ENCODE measurements at places on chromosomes 11 and 22.

DNA sequence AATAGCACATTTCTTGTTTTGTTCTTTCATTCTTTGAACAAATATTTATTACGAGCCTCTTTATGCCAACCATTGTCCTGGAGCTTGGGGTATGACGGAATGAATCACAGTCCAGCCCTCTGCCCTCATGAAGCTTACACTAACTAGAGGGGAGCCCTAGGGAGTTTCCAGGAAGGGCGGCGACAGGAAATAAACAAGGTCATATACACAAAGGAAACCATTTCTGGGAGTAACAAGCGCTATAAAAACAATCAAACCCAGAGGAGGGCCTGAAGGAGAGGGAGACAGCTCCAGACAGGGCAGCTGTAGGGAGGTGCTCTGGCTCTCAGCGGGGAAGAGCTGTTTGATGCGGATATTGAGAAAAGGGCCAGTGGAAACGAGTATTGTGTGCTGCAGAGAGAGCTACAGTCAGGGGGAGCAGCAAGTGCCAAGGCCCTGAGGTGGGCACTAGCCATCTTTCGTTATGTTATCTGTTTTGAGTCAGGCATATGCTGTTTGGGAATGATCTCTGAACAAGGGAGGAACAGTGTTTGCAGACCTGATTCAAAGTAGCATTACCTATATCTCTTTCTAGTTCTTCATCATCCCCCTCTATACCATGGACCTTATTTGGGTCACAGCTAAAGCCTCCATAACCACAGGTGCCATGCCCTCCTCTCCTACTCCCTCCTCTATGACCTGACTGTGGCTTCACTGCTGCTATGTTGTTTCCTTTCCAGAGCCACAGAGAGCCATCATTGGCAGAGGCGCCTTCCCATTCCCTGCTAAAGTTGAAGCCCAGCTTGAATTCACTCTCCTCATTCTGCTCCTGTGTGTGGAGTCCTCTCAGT lies 15.3 kb upstream of the ZBTB16 start:
- DNase-seq = no peak

DNA sequence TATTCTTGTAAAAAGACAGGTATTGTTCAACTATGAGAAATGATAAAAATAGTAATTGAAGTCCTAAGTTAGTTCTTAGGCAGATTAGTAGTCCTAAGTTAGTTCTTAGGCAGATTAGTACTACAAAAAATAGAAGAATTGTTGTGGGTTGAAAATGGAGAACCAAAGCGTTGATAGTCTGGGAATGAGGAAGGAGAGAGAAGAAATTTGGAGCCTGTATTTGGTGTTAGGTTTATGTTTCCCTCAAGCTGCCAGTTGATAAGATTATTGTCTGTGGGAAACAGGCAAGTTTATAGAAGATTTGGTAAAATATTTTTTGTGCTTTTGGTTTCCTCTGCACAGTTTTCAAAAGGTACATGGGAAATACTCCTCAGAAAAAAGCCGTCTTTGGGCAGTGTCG lies 3.6 kb downstream of the BCO2 start:
- no peak for DNase-seq

- DNase-seq = no peak
These were observed 1.9 kb upstream of the BAIAP2L2 start for GRCh38 chr22:38112381-38112780.

DNA sequence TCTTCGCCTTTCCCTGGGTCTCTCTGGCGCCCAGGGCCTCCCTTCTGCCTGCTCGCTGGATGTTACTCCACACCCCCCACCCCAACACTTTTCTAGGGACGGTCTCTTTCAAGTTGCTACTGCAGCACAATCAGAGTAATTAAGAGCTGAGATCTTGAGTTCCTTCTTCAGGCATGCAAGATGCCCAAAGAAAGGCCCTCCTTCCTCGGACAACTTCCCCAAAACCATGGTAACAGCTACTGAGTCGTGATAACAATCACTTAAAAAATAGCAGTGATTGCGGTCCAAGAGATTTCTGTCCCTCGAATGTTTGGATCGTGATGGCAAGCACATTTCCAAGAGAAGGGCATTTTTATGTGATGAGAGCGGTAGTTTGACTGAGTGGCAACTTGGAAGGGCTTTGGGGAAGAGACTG lies 638 bp upstream of the TENM4 start:
- DNase-seq = no peak

GRCh38 chr22:44665115-44665514 lies 36.9 kb upstream of the PRR5 start:
- DNase-seq = no peak

DNA sequence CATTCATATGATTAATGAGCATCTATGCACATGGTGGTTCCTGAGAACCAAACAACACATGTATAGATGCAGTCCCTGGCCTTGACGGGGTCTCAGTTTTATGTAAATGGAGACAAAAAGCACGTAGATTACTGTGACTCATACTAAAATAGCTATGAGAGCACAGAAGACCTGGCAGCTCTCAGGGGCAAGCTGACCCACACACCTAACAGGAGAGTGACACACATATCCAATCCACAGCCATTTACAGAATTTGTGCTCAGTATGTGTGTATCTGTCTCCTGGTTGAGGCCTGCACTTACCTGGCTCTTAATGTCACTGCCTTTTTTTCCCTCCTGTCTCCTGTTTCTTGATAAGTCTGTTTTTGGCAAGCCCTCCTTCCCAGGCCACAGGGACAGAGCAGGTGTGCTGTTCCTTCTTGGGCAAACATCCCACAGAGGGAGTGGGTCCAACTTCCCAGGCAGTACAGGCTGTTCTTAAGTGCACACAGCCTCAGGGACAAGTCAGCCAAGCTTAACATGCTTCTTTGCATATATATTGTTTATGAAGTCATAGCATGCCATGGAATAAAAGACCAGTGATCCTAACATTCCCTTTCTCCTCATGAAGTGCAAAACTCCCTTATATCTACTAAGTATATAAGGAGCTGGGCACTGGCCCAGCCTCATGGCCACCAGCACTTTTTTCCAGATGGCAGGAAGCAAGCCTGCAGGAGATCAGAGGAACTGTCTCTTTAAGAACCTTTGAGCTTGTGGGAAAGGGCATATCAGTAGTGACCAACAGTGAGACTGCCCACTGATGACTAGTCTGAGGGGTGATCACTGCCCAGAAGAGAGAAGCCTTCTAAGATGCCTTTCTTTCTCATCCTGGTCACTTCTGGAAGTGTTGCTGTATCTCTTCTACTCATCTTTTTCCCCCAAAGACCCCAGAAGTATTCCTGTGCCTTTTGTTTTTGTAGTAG lies 124.7 kb upstream of the CCDC90B start:
- no peak for DNase-seq

GRCh38 chr22:35258191-35258988 lies 1.1 kb downstream of the HMGXB4 start:
- no peak for DNase-seq

DNA sequence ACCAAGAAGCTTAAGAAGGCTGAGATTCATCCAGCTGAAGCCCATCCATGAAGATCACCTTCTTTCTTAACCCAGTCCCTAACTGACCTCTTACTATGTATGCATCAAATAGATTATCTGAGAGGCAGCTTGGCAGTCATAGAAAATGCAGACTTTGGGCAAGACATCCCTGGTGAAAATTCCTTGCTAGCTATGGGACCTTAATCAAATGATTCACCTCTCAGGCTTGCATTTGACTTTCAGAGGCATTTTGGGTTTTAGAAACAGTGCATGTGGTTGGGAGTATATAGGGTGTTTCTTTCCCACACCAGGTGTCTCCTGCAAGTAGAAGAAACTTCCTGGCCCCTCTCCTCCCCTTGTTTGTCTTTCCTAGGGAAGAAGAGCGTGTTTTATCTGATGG lies 188.5 kb upstream of the ISX start:
- no peak for DNase-seq

- no peak for DNase-seq
These were observed 626 bp downstream of the FLRT1 start for GRCh38 chr11:64036087-64037026.

- DNase-seq = no peak
These were observed 14.8 kb upstream of the MRGPRF start for GRCh38 chr11:69027704-69028372.

DNA sequence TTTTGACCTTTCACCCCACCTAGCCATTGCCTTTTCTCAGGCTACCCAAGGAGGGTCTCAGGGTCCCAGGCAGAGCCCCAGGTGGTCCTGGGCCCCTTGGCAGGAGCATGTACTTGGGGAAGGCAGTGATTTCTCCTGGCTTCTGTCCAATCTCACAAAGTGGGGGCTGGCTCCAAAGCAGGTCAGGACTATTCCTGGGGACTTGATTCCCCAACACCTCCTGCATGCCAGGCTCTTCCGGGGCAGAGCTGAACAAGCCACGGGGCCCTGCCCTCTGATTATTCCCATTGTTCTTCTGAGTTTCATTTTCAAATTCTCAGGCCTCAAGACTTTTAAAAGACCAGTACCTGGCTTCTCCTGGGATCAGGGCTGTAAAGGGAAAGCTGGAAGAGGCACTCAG lies 1.5 kb upstream of the TCF20 start:
- no peak for DNase-seq

DNA sequence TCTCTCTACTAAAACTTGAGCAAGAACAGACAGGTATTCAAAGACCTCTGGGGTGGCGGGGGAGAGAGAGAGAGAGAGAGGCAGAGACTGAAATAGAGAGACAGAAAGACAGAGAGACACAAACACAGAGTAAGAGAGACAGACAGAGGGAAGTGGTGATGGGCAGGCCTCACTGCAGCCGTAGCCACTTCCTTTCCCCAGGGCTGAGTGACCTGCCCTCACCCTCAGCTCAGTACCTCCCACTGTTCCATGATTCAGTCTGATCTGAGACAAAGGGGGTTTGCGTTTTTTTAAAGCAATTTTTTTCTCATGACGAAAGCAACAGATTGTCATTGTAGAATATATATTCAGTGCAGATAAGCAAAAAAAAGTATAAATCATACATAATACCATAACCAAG lies 607.9 kb upstream of the B3GAT1 start:
- no peak for DNase-seq

- no peak for DNase-seq
These were observed 79.0 kb downstream of the LARGE2 start for GRCh38 chr11:46001448-46001914.

GRCh38 chr11:65968600-65969482 lies 7.3 kb downstream of the SART1 start:
- DNase-seq = no peak

- DNase-seq = no peak
These were observed 9.1 kb downstream of the SLC3A2 start for GRCh38 chr11:62889484-62890437.
